ENCODE measurements at places on chromosomes 4 and X.

- no peak overlapping the region for H3K27ac ChIP-seq
- H3K4me3 ChIP-seq: no peak overlapping the region
- H3K4me1 ChIP-seq: no peaks in the 10 kb centered on the region
- H3K27me3 ChIP-seq: no peaks in the 10 kb centered on the region
- DNase-seq: no peak
- no peaks in the 10 kb centered on the region for H3K36me3 ChIP-seq
These were observed 763.4 kb downstream of the PCDH18 start for GRCh38 chr4:136768925-136769275.

GRCh38 chr4:8850830-8851188, 20.8 kb downstream of the HMX1 start:
- H3K4me1 ChIP-seq: no peaks in the 10 kb centered on the region
- no peak overlapping the region for H3K27ac ChIP-seq
- no peak for DNase-seq
- H3K36me3 ChIP-seq: no peaks in the 10 kb centered on the region

DNA sequence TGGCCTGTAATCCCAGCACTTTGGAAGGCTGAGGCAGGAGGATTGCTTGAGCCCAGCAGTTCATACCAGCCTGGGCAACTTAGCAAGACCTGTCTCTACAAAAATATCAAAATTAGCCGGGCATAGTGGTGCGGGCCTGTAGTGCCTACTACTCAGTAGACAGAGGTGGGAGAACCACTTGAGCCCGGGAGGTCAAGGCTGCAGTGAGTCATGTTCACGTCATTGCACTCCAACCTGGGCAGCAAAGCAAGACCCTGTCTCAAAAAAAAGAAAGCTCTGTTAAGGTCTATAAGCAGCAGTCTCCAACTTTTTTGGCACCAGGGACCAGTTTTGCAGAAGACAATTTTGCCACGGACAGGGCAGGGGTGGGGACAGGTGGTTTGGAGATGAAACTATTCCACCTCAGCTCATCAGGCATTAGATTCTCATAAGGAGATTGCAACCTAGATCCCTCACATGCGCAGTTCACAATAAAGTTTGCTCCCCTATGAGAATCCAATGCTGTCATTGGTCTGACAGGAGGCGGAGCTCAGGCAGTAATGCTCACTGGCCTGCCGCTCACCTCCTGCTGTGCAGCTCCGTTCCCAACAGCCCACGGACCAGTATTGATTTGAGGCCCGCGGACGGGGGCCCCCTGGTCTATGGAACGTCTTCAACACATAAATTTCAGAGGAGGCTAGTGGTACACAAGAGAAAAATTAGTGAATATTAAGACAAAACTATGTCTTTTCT, 67.9 kb downstream of the KLHL8 start:
- no peak overlapping the region for H3K27ac ChIP-seq
- DNase-seq: no peak
- H3K27me3 ChIP-seq: no peaks in the 10 kb centered on the region
- H3K36me3 ChIP-seq: no peaks in the 10 kb centered on the region
- no peak overlapping the region for H3K4me3 ChIP-seq
- no peaks in the 10 kb centered on the region for H3K4me1 ChIP-seq

- H3K27me3 ChIP-seq: no peaks in the 10 kb centered on the region
- H3K4me3 ChIP-seq: no peak overlapping the region
- H3K4me1 ChIP-seq: no peaks in the 10 kb centered on the region
- no peak overlapping the region for H3K27ac ChIP-seq
- no peak for DNase-seq
These were observed 139.9 kb downstream of the CPXCR1 start for GRCh38 chrX:88886908-88887307.

DNA sequence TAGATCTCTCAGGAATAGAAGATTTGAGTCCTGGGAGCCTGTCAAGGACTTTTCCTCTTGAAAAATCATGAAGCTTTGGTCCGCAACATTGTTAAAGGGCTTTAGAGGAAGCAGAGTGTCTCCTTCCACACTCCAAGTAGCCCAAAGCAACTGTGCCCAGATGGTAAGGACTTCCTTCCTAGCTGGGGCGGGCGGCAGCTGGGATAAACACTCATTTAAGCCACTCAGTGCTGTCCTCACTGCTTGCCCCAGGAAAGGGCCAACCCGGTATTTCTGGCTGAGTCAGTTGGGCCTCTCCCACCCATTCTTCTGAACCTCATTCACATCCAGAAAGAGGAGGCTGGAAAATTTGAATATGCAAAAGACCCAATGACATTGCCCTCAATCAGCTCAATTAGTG, 144.3 kb downstream of the CHIC2 start:
- no peak for DNase-seq
- H3K4me3 ChIP-seq: no peak overlapping the region
- H3K27me3 ChIP-seq: peaks cover 20% of the 10 kb centered on the region
- no peaks in the 10 kb centered on the region for H3K36me3 ChIP-seq
- H3K4me1 ChIP-seq: no peaks in the 10 kb centered on the region

DNA sequence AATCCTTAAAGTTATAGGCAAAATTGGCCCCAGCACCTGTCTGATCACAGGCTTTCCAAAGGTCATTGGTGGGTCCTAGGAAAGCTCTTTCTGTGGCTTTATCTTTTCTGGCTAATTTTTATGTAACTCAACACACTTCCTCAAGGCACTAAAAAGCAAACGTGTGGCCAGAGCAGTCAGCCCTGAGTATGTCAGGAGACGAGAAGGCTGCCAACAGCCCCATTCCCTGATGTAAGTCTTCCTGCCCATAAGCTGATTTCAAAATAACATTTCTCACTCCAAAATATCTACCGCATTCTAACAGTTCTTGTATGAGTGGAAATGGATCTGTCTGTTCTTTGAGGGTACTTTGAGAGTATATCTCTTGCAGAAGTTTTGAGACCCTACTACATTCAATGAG, 25.5 kb upstream of the FUNDC1 start:
- no peaks in the 10 kb centered on the region for H3K4me1 ChIP-seq
- H3K36me3 ChIP-seq: no peaks in the 10 kb centered on the region
- H3K4me3 ChIP-seq: no peak overlapping the region
- H3K27ac ChIP-seq: no peak overlapping the region
- no peaks in the 10 kb centered on the region for H3K27me3 ChIP-seq

Measured in activated B cell treated with CpG ODN at 0.5 μM for 24 hours (primary cell).